NCI-H2081 (cell line): ENCODE measurements at places on chromosomes 7 and 10.
A peak's percentile ranks its signal among the peaks of the same experiment; 100 is the strongest.

DNA sequence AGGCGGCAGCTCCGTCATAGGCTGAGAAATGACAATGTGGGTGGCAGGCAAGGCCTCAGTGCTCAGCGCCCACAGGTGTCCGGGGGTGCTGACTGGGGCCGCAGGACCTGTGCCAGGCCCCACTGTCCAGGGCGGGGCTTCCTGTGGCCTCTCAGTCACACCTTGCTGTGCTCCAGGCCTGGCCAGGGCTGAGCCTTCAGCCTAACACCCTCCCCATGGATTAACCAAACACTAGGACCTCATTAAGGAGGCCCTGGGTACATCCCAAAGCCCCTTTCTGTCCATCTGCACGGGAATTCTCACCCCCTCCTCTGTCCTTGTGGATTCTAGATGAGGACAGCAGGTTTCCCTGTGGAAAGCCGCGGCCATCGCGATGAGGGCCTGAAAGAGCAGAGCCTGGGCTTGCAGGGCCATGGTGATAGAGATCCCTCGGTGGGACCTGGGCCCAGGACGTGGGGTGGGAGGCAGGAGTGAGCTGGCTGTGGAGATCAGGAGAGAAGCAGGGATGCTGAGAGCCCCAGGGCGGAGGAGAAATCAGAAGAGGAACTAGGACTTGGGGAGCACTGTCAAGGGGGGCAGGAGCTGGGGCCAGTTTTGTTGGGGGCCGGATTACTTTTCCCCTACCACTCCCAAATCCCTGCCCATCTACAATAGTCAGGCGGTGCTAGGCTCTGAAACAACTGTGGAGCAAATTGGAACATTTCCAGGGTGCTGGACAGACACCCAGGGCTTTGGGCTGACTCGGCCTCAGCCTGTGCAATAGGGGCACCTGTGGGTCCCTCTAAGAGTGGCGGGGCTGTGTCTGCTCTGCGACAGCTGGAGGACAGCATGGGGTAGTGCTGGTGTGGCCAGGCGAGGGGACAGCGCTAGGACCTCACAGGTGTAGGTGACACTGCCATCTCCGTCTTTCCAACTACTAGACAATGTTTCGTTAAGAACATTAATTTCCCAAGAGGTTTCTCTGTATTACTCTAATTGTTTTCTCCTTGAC, 23.3 kb upstream of the MNX1 start:
- no peak for DNase-seq

DNA sequence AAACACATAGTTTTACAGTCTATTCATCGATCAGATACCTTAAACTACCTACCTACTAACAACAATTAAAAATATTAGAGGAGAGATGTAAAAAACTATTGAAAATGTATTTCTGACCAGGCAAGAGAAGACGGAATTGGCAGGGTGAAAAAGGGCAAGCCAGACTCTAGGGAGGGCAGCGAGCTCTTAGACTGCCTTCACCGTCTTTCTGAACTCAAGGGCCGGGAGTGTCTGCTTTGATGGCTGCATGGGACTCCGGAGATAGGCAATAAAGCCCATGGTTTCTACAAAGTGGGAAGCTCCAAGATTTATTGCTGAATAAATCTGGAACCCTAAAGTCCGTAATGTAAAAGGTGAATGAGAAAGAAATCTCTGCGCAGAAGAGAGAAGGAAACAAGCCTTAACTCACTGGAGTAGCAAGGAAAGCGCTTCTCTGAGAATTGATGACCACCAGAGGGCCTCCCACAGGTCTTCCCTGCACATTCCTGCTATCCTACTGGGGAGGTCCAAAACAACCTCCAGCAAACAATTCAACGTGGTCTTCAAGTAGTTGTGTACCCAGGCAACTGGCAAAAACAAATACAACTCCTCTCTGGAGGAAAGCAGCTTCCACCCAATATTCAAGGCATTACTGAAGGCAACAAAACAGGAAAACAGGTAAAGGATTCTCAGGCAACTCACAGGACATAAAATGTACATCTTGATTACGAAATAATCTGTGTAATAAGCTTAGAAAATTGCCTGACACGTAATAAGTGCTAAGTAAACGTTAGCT, 181.3 kb downstream of the SDK1 start:
- DNase-seq, result peak; percentile 67

- no peak for DNase-seq
Observed at GRCh38 chr7:102393467-102393866, 2.7 kb upstream of the PRKRIP1 start.

DNA sequence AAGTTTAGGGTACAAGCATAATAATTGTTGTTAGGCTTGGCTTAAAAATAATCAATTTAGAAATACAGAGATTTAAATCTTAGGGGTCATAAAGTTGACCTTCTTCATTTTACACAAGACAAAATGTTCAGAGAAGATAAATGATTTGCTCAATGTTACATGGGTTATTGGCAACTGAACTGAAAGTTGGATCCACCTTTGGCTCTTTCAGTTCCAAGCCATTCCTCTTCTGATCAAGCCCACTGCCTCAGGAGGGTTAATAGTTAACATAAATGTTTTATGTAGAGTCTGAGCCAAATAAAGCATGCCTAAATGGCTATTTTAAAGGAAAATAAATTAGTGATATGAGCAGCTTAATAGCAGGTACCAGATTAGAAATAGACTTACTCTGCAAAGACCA, 79.1 kb upstream of the RHOBTB1 start:
- DNase-seq, result no peak

GRCh38 chr7:136009488-136010079, 32.4 kb upstream of the MTPN start:
- DNase-seq, result peak; percentile 73

DNA sequence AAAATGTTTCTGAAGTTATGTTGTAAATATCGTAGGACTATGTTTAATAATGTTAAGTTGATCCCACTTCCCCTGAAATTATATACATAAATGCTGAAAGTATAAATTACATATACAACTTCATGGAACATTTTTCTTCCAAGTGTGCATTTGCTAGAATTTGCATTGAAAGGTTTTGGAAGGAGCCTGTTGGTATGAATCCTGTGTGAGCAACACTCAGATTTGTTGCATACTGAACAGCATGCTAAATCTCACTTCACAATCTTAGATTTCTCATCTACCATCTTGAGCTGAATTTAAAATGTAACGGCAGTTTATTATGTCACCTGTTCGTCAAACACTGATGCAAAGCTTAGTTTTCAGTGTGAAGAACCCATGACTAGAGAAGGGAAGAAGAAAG, 172.6 kb downstream of the MALRD1 start:
- no peak for DNase-seq

- DNase-seq, result no peak
Observed at GRCh38 chr7:130641040-130641439, 27.5 kb downstream of the COPG2 start.

DNA sequence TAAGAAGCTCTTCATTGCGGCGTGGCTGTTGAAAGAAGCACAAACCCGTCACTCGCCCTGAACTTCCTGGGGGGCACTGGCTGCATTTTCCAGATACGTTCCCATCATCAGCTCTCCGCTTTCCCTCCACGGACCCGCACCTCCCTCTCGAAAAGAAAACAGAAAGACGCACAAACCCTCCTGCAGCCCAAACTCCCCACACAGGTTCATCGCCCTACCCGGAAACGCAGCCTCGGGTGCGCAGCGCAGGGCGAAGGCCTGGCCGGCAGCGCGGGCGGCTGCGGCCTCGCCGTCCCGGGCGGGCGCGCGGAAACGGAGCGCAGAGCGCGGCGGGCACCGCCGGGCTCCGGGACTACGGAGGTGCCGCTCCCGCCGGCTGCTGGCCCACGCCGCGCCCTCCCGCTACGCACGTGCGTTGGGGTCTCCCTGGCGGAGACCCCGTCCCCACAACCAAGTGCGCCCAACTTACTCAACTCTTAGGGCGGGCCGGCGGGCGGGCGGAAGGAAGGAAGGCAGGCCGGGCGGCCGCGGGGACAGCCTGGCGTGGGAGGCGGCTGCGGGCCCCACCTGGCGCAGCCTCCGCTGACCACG, 822 bp downstream of the ZNF800 start:
- DNase-seq, result peak; percentile 53

DNA sequence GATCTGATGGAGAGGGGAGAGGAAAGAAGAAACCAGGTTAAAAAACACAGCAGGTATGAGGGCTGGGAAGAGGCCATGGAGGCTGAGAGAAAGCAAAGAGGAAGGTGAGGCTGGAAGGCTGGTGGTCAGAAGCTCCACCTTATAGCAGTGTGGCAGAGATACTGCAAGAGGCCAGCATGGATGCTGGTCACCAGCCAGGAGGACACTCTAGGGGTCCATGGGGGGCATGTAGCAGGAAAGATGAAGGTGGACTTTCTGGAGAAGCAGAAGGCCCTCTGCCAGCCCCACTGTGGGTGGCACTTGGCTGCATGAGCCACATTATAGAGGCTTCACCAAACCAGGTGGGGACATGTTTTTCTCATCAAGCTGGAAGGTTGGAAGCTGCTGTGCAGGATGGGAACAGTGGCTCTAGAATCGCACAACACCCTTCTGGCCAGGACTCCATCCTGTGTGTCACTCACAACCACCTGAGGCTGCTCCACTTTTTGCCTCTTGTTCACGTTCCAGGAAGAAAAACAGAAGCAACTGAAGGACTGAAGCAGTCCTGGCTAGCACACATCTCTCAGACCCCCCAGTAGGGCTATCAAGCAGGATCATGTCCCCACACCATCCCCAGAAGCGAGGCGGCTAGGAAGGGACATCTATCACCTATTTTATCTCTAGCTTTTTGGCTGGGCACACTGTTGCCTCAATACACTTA, 587.5 kb upstream of the MGMT start:
- DNase-seq, result no peak

GRCh38 chr10:116371737-116372136, 47.5 kb downstream of the CCDC172 start:
- no peak for DNase-seq

- DNase-seq, result no peak
Observed at GRCh38 chr10:133038036-133038823, 49.5 kb upstream of the ADGRA1 start.

DNA sequence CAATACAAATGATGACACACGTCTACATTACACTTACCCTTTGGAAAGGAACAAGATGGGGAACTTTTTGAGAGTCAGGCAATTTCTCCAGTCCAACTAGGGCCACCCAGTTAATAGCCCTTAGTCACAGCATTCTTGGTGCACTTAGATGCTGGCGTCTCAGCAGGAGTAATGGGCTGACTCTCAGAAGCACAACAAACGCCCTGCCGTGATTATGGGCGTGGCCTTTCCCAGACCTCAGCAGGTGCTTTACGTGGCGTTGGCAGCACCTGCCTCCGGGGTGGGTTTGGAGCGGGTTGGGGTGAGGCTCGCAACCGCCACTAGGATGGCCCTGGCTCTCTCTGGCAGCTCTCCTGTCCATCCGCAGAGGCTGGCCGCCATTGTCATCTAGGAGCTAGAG, 147.6 kb upstream of the SHH start:
- DNase-seq, result peak; percentile 31

GRCh38 chr7:39609113-39609934, 14.0 kb upstream of the RALA start:
- DNase-seq, result no peak

DNA sequence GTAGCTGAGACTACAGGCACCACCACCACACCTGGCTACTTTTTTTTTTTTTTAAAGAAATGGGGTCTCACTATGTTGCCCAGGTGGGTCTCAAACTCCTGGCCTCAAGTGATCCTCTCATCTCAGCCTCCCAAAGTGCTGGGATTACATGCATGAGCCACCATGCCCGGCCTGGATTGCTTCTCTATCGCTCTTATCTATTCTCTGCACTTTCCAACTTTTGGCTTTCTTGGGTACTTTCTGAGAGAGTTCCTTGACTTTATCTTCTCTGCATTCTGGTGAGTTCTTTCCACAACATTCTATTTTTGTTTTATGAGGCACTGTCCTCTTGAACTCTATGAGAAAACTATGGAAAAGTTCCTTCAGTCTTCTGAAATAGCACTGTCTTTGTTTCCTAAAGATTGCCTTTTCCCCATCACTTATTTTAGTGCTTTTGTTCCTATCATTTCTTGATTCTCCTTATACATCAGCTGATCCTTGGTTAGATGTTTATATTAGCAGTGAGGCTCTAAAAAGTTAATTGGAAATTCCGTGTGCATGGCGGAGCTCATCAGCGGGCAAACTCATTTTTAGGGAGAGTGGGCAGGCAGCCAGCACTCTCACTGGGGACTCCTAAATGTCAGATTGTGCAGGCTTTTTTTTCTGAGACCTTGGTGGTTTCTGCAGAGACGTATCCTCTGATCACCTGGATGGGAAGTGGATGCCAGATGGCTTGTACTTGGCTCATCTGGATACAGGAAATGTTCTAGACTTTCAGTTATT, 43.9 kb downstream of the HIP1 start:
- DNase-seq, result no peak

DNA sequence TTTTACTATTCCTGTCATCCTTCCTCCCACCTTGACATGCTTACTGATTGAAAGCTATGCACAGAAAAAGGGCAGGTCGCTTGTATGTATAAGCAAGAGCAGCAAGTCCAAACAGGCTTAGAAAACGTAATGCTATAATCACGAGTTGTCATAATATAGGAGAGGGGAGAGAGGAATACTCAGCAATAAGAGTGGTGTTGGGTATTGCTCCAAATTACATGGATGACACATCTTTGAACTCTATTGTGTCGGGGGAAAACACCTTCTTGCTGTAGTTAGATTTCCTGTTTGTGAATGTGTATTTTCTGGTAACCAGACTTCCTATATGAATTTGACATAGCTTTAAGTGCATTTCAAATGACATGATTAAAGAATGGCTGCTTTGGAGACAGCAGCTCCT, 7.5 kb downstream of the MET start:
- DNase-seq, result peak; percentile 49

DNA sequence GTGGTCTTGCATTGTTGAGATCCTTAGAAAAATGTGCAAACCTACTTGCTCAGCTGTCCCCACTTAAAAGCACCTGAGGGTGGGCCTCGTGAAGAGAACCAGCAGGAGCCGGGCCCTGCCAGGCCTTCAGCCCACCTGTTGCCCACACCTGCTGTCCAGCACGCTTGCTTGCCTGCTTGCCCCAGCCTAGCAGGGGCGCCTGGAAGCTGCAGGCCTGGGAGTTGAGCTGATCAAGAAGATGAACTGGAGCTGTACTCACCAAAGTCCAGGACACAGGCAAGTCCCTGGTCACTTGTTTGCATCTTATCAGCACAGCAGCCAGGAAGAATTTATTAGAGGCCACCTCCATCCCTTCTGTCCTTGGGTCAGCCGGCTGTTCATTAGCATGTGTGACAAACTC, 23.2 kb downstream of the CYP26A1 start:
- DNase-seq, result no peak

DNA sequence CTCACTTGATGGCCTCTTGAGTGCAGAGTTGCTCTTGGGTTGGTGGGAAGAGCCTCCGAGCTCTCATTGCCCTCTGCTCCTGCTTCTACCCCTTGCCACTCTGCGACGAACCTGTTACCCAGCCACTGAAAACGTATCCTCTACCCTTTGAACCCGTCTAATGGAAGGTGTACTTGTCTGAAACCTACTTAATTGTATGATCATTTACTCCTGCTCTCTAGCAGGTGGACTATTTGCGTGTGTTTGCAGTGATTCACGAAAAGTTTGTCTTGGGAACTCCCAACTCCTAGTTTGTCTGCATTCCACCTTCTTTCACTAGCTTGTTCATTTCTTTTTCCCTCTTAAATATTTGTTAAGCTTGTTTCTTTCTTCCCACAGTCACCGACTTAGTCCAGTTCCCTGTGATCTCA, 503 bp downstream of the CROT start:
- no peak for DNase-seq
